Activated CD8-positive, alpha-beta memory T cell treated with anti-CD3 and anti-CD28 coated beads, Interleukin-2, amount 50 U/mL, for 4 hours (primary cell): ENCODE measurements at places on chromosomes 2 and 18.

DNA sequence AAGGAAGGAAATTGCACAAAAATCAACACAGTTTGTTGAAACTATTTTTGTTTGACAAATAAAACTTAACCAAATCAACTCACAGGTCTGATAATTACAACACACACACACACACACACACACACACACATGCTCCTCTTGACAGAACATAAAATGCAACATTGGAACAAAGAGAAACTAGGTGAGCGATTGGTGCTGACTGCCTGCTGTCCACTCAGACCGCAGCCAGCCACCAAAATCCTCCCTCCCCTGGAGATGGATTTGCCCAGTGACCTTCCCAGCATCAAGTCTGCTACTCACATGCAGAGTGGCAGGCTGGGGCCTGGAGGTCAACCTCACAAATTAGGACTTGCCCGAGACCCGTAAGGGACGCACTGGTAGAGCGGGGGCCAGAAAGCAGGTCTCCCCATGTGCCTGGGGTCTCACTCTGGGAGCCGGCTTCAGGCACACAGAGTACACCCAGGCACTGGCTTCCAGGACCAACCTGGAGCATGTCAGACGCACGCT lies 61.4 kb downstream of the DIPK1C start:
- DNase-seq, result no peak

DNA sequence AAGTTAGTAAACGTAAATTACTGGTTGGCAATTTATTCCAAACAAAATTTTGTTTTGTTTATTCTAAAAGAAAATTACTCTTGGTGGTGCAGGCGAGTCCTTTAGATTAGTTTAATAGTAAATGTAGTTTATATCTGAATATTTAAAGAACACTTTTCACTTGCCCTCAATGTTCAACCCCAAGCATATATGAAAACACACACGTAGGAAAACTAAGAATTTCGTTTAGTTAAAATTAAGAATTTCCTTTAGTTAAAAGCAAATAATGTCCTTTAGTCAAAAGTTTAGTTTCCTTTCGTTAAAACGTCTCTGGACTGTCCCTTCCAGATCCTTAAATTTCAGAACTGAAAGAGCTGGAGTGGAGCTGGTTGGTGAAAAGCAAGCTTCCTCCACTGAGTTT lies 19.1 kb upstream of the CYTIP start:
- no peak for DNase-seq

DNA sequence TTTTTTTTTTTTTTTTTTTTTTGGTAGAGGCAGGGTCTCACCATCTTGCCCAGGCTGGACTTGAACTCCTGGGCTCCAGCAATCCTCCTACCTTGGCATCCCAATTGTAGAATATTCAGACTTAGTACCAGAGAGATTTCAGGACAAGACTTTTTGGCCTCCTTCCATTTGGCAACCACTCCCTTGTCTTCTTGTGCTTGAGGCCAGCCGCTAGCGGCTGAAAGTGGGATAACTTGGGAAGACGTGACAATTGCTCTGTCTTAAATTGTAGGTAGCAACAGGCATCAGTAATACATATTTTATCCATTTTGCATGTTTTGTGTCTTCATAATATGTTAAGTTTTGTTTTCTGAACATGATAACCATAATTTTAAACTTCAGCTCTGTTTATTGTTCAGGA lies 53.3 kb upstream of the TTN start:
- DNase-seq, result no peak

- no peak for DNase-seq
Observed at GRCh38 chr18:39737869-39738268, 2172.3 kb upstream of the CELF4 start.

DNA sequence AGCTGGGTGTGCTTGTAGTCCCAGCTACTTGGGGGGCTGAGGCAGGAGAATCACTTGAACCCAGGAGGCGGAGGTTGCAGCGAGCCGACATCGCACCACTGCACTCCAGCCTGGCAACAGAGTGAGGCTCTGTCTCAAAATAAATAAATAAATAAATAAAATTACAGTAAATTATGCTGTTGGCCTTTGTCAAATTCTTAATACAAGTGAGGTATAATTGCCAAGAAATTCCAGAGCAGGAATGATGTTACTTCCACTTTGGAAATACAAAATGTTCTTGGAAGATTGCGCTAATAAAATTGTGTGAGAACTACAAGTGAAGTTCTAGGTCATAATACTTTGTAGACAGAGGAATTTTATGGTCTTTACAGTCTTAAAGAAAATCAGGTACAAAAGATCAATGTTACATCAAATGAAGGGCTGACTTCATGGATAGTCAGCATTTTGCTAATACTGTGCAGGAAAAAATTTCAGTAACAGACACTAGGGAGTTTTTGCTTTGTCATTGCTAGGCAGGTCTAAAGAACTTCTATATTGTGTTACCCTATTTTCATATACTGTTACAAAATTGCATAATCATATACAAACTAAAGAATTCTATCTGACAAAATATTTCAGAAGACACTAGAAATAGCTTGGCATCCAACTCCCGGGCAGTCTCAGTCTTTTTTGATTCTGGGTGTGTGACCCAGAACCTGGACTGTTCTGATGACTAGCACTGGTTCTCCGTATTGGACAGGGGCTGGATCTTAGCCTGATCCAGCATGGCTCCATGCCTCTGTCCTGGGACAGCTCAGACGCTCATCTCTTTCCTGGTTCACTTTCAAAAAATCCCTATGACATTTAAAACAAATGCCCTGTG lies 76.0 kb upstream of the STK17B start:
- no peak for DNase-seq

DNA sequence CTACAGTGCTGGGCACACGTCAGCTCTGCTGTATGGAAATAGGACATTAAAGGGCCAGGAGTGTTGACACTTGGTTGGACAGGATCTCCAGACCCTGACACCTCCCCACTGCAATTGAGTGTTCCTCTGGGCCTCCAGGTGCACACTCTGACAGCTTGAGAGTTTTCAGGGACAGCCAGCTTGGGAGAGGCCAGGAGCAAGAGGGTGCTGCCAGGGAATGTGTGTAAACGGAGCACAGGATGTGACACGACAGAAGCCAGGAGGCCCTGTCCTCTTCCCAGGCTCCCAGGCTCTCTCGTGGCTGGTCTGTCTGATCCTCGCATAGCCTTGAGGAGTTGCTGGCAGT lies 318.1 kb upstream of the HS6ST1 start:
- DNase-seq, result no peak

DNA sequence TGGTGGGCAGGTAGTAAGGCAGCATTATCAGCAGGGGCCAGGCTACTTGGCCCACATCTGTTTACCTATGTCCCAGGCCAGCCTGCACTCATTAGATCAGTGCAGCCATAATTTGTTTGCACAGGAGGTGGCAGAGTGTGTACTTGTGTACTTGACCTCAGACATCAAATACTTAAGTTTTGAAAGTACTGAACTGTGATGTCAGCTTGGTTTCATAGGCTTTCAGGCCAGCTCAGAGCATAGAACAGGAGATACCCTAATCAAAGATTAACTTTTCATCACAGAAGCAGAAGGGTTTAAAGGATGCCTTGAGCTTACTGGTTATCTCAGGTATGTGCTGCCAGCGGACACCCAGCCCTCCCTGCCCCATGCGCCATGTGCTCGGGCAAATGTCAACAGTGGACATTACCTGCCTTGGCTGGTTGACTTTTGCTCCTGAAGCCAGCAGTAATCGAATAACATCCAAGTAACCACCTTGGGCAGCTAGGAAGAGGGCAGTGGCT lies 33.2 kb downstream of the ANKRD29 start:
- DNase-seq, result no peak

DNA sequence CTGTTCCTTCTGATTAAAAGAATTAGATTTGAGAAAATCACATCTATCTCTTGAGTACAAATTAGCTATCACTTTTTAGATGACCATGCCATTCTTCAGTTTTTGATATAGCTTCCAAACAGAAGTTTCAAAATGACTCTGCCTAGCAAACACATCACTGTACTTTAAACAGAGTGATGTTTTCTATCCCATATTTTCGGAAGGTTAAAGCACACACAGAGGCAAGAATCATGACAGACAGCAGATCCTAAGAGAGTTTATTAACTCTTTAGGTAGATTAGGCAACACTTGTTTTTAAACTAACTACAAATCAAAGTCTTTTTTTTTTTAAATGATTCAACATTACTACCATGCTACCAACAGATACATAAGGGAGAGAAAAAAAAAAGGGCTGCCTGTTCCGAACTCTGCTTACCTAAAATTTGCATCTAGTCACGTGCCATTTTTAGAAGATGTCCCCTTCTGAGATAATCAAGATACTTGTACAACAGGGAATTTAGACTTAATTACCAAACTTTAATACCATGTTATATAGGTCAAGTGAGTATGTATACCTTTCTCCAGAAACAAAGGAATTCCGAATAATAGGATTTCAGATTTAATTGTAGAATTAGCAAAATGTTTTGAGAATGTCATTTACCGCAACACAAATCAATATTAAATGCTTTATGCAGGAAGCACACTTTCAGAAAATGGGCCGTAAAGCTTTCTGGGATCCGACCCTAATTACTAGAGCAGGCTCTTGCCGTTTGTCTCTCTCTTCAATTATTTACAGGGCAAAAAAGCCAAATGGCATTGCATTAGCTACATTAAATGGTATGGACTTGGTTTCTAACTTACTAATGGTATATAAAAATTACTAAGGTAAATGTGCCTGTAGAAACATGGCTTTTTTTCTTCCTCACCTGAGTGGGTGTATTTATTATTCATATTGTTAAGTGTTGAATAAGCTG lies 2.6 kb downstream of the RBMS1 start:
- DNase-seq, result no peak

- no peak for DNase-seq
Observed at GRCh38 chr2:34332813-34333212, 733.7 kb upstream of the FAM98A start.

- no peak for DNase-seq
Observed at GRCh38 chr2:62526531-62527381, 20.8 kb upstream of the TMEM17 start.

- no peak for DNase-seq
Observed at GRCh38 chr18:9825571-9826073, 60.2 kb upstream of the TXNDC2 start.

DNA sequence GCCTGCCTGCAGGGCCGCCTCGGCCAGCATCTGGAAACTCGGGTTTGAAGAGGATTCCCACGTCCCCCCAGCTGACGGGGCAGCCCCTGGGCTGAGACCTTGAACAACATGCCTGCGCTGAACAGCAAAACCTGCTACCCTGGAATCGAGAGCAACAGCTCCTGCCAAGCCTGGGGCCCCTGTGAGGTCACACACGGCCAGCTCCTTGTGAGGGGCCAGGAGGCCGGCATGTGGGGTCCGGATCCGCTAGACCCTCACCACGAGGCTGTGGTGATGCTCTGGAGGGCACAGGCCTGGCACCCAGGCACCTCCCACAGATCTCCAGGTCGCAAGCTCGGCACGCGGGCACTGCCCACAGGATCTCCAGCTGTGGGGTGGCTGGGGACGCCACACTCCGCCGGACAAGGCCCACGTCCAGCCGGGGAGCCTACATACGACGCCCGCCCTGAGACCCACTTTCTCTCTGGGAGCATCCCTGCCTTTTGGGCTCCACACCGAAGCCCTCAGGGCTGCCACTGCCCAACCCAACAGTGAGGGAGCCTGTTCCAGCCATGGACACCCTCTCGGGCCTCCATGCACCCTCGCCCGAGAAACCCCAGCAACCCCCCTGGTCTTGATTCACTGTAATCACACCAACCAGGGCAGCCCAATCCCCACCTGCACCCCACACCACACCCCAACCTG lies 34.1 kb downstream of the SLC66A2 start:
- no peak for DNase-seq

- DNase-seq, result no peak
Observed at GRCh38 chr2:208573569-208573968, 167.0 kb downstream of the PTH2R start.

GRCh38 chr18:54035927-54036326 lies 188.5 kb downstream of the MBD2 start:
- DNase-seq, result no peak

DNA sequence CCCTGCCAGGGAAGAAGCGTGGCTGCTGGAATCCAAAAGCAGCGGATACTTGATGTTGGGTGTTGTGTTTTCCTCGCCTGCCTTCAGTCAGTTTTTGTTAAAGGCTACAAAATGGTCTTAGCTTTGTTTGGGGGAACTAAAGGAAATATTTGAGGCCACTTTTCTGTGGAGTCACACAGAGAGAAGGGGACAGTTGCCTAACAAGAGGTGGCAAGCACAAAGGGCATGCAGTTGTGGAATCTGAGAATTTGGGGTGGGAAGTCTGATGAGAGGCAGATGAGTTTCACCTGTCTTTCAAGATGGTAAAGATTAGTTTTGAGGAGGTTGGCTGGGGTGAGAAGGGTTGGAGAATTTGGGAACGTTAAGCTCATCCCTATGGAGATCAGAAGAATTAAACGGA lies 2.9 kb downstream of the MALT1 start:
- no peak for DNase-seq

DNA sequence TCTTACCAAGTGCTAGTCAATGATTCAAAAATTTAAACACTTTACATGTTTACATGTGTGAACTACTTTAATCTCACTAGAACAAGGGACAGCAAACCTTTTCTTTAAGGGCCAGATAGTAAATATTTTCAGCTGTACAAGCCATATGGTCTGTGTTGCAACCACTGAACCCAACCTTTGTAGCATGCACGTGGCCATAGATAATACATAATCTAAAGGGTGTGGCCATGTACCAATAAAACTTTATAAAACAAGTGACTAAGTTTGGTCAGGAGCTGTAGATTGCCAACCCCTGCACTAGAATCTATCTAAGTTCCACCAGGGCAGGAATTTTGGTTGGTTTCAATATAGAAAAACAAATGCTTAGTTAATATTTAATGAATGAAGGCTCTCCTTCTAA lies 18.4 kb upstream of the SPRED2 start:
- no peak for DNase-seq

DNA sequence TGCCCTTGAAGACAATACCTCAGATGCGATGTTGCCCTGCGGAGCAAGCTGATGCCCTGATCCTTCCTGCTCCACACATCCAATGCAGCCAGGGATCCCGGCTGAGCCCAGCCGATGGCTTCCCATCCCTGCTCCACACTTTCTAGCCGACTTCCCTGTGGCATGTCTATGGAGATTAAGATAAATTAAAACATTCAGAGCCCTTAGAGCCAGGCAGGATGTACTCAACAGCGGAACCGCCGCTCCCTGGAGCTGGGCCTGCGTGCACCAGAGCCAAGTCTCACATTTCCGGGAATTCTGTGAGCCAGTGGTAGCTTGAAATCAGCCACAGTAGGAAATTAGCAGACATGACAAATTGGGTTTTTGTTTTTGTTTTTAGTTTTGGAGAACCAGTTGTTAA lies 620.6 kb downstream of the GALR1 start:
- DNase-seq, result no peak

DNA sequence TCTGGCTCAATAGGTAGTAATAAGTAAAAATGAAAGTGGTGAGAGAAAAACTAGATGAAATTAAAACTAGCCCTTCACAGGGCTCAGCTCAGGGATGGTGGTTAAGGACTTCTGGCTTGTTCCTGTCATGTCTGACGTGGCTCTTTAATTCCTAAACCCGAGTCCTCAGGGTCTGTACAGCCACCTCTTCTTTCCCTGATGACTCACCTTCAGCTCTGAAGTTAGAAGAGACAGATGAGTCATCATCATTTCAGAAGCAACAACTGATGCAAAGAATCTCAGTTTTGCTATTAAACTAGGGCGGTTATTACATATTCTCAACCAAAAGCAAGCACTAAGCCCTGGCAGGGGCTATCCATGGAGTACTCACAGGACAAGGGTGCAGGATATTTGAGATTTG lies 24.0 kb upstream of the ITGB6 start:
- no peak for DNase-seq

GRCh38 chr18:56716692-56717146 lies 65.6 kb downstream of the WDR7 start:
- DNase-seq, result no peak
